ENCODE measurements at places on chromosomes 11 and 22.

DNA sequence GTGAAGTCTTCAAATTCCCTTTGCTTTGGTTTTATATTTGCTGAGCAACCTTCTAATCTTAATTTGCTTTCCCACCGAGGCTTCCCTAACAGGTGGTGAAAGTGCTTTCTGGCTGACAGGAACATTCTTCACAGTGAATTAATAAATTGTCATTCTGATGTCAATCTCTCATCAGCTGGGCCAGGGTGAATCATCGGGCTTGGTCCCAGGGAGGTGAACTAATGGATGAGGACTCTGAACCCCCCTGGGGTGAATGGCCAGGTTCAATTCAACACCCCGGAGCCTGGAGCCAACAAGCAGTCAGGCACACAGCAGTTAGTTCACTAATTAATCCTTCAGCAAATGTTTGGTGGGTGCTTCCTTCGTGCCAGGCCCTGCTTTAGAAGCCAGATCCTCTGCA, 155.4 kb upstream of the PDGFD start:
- DNase-seq, result no peak

DNA sequence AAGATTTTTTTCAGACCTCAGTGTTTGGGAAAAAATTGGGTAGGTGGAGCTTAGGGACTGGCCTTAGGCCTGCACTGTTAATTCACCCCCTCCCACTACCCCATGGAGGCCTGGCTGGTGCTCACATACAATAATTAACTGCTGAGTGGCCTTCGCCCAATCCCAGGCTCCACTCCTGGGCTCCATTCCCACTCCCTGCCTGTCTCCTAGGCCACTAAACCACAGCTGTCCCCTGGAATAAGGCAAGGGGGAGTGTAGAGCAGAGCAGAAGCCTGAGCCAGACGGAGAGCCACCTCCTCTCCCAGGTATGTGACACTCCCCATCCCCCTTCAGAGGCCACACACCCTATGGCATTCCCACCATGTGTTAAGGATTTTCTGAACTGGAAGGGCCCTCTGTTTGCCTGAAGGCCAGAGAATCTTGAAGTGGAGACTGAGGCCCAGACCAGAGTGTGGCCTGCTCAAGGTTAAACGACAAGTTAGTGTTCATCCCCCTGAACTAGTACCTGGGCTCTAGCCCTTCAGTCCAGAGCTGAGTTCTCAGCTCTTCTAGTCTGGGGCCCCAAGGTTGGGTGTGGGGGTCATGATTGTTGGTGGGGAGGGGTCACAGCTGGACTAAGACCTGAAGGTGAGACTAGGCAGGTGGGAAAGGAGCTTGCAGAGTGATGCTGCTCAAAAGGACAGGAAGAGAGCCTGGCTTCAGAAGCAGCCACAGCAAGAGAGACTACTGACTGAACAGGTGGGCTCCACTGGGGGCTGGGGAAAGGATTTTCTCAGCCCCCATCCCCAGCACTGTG, 2.3 kb upstream of the FOLR1 start:
- DNase-seq, result no peak

DNA sequence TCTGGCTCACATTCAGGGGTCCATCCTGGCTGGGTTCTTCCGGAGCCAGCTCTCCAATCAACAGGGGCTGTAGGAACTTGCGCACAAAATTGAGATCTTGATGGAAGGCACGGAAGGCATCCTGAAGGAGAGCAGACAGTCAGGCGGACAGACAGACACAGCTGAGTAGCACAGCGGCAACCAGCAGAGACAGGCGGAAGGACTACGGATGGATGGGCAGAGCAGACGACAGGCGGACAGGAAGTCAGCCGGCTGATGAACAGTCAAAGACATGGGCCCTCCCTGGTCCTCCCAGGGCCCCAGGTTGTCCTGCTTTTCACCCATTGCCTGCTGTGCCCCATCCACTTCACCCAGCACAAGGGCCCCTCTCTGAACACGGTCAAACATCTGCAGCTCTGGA, 11.3 kb downstream of the FADS3 start:
- DNase-seq, result no peak

- DNase-seq, result no peak
Measured at GRCh38 chr11:120816176-120816575, 207.7 kb upstream of the TBCEL start.

DNA sequence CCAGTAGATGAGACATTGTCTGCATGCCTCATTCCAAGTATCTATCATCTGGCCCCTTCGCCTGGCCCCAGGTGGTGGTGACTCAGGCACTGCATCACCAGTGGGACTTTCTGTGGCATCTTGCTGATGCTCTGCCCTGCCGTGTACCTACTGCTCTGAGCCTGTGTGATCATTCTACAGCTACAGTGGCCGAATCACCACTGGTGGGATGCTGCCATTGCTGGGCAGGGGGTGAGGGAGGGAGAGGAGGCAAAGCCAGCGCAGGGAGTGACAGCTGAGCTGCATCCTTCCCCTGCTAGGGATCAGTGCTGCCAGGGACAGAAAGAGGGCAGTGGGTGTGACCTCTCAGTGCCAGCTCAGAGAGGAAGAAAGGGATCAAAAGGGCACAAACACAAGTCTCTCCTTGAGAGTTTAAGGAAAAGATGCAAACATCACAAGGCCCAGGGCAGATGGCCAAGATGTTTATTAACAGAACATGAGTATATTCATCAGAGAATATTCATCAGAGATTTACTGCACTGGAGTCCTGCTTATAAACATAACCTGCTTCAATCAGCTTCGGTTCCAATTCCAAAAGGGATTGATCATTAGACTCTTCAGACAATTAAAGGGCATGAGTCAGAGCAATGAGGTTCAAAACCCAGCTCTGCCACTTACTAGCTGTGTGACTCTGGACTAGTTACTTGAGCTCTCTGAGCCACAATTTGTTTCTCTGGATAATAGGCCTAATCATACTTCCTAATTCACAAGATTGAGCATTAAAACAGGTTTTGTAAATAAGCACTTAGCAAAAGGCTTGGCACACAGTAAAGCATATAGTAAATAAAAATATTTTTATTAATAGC, 109.8 kb downstream of the NAT10 start:
- no peak for DNase-seq

- peak; percentile 90 for DNase-seq
Measured at GRCh38 chr22:31474743-31475142, 14.9 kb downstream of the EIF4ENIF1 start.

DNA sequence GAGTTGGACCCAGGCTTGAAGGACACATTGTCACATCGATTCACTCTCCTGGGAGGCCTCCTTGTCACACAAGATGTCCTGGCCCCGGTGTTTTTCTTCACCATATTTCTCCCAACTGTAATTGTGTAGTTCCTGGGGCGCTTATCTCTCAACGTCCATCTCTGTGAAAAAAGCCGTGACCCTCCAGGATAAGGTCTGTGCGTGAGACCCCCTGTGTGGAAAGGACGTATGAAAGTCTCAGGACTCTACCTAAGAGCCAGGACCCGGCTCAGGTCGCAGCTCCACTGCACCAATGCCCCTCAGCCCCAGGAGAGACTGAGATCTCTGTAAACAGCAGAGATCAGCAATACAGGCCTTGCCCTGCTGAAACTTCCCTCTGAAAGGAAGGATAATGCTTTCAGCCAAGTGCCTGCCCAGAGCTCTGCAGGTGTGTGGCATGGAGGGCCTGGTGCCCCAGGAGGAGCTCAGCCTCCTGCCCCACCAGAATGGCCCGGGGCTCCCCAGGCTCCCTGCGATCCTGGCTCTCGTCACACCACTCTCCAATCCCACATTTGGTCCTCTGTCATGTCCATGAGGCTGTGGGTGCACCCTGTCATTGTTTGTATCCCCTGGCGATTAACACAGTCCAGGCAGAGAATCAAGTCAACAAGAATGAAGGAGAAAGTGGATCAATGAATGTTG, 119.2 kb upstream of the TMEM45B start:
- no peak for DNase-seq

DNA sequence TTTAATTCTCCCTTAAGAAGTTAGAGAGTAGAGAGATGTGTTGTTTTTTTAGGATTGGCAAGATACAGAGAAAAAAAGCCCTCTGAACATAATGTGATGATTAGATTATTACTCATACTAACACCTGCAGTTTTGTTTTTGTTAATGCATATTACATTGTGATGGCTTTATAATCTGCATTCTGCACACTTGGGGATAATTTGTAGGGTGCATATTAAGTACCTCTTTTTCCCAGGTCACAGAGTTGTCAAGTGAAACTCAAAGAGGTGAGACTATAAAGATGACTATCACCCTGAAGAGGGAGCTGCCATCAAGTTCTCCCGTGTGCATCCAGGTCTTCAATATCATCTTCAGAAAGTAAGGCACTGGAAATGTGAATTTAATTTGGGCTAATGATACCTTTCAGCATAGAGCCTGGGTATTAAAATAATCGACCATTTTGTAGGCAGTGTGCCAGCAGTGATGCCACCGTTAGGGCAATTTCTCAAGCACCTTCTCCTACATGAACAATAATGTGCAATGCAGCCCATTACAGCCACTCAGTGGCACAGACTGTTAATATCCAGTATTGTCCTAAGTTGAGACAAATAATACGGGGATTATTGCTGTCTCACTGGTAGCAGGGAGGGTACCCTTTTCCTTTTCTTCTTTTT, 16.2 kb downstream of the PIWIL4 start:
- DNase-seq, result no peak

DNA sequence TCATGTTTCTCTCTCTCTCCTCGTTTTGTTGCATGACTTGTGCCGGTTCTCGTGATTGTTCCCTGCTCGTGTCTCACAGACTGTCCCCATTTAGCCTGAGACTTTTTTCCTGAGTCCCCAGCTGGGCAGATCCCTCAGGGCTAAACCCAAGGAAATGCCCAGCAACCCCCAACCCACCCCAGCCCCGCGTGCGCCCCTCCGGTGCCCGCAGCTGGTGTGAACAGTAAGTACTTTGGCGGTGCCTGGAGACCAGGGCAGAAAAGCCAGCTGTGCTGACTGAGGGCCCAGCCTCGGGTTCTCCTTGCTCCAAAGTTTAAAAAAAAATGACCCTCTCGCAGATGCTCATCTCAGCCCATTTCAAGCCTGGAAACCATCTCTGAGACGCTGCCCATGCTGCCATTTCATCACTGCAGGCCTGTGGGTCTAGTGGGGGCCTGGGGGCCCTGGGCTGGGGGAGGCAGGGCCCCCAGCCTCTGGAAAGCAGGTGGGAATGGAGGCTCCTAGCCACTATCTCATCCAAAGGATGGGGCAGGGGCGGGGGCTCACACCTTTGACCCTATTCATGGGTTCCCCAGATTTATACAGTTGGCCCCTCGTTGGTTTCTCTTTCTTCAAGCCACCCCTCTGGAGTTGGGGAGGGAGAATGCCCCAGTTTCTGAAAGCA, 41.8 kb downstream of the KCNC1 start:
- no peak for DNase-seq

DNA sequence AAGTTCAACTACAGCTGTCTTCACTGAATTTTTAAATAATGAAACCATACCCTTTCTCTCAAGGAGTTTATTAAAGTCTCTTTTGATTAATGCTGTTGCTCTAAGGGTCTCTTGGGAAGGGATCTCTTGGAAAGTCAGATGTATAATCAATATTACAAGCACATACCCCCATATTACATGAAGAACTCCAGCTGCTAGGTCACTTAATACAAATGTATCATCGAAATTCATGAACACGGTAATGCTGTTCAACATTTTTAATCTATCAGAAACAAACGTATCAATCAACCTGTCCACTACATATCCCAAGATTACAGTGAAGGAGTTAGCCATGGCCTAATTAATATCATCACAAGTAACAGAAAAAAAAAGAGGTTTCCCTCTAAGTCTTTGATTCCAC, 383.2 kb upstream of the ARHGAP42 start:
- DNase-seq, result no peak

DNA sequence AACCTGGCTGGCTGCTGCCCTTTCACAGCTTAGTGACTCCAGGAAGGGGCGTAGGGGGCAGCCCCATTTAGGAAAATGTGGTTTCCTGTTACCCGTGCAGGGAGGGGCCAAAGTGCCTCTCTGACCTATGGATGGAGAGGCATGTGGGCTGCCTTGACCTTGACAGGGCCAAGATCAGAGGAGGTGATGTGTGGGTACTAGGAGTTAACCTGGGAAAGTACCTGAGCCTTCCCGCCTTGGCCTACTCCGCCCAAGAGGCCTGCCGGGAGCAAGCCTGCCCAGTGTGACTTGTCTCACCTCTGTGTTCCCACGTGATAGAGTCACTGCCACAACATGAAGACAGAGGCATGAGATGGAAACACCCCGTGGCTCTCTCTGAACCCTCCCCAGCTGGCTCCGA, 33.4 kb downstream of the GRAMD4 start:
- DNase-seq, result no peak

- DNase-seq, result peak; percentile 9
Measured at GRCh38 chr11:36447514-36447913, 62.6 kb downstream of the TRAF6 start.

- no peak for DNase-seq
Measured at GRCh38 chr11:118635642-118636041, 28.2 kb downstream of the PHLDB1 start.

DNA sequence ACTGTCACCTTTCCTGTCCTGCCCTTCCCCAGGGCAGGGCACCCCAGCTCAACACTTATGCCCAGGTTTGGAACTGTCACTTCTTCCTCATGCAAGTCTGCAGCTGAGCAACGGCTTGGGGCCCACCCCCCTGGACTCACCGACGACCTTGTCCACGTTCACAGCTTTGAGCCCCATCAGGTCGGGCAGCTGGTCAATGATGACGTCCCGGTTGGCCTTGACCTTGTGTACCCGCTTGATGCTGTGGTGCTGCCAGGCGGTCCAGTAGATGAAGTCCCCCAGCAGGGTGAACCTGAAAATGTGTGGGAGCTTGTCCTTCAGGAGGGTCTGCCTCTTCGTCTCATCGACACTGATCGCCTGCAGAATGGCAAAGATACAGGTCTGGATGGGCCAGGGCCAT, 135.0 kb downstream of the CRYBB2 start:
- DNase-seq, result no peak

- no peak for DNase-seq
Measured at GRCh38 chr11:37107415-37107814, 509.4 kb upstream of the RAG2 start.

GRCh38 chr22:37260901-37261336, 16.9 kb upstream of the RAC2 start:
- DNase-seq, result no peak

DNA sequence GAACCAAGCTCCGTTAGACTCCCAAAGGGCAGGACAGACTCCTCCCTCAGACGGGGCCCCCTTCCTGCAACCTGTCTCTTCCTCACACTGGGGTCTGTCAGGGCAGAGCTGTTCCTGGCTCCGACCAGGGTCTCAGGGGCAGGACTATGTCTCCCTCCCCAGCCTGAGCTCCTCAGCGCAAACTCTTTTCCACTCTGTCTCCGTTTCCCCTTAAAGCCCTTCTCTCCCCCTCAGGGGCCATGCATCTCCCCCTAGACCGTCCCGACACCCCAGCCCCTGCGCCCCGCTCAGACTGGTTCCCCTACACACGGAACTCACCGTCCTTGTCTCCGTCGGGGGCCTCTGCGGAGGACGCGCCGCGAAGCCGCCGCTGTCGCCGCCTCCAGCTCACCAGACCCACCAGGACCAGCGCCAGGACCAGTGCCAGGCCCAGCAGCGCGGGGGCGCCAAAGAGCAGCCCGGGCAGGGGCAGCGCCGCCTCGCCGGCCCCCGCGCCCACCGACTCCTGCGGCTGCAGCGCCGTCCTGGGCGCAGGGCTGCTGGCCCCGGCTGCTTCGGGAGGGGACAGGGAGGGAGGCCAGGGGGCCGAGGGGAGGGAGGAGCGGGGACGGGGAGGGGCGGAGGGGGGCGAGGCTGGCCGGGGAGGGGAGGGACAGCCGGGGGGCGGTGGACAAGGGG, 684 bp downstream of the TNFRSF13C start:
- DNase-seq, result no peak

- no peak for DNase-seq
Measured at GRCh38 chr11:125123947-125124617, 12.7 kb upstream of the TMEM218 start.
